A673 (cell line): ENCODE measurements at places on chromosomes 4 and X. TPM values are rescaled to one million over a fixed set of nuclear protein-coding genes. Genes with fewer than 3 reads are reported as not detected.
A peak's percentile ranks its signal among the peaks of the same experiment; 100 is the strongest.

DNA sequence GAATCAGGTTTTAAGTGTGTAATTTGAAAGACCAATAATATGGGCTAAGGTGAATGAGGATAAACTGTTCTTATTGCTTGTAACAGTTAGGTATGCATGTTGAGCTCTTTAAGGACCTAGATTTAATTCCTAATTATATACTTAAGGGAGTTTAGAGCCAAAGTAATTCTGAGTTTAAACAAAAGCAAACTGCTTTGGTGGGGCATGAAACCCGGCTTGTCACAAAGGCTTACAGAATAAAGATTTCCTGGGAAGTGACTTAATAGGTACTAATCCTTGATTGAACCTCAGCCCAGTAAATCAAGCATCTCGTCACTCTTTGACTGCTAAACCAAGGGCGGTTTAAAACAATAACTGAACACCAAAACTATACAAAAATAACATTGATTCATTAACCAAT is 1324.2 kb downstream of the RPA4 start:
- H3K36me3 ChIP-seq = no peaks in the 10 kb centered on the region
- H3K4me1 ChIP-seq = no peaks in the 10 kb centered on the region
- H3K27me3 ChIP-seq = no peaks in the 10 kb centered on the region
- H3K27ac ChIP-seq = no peak overlapping the region

- no peaks in the 10 kb centered on the region for H3K4me1 ChIP-seq
- DNase-seq = peak; percentile 14
- no peaks in the 10 kb centered on the region for H3K27me3 ChIP-seq
Measured at GRCh38 chrX:120514236-120514635, 45.1 kb upstream of the LAMP2 start.

DNA sequence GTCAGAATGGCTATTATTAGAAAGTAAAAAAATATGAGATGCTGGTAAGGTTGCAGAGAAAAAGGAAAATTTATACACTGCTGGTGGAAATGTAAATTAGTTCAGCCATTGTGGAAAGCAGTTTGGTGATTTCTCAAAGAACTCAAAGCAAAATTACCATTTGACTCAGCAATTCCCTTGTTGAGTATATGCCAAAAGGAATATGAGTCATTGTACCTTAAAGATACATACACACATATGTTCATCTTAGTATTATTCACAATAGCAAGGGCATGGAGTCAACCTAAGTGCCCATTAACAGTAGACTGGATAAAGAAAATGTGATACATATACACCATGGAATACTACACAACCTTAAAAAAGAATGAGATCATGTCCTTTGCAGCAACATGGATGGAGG is 148.2 kb downstream of the COMMD8 start:
- H3K27ac ChIP-seq = no peak overlapping the region
- no peaks in the 10 kb centered on the region for H3K36me3 ChIP-seq

DNA sequence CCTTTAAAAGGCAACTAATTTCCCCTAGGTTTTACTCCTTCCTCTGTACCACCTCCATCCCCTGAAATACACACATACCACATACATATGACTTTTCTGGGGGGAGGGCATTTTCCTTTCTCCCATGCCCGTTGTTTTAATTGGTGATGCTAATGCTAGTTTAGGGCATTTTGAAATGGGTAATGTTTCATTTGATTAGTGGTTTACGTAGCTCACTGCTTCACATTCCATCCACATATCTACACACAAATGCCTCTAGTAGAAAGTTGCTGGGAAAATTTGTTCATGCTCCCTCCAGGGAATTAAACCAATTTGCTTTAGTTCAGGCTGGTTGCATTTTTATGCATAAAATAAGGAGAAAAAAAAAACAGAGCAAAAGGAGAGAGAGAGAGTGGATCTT is 231.2 kb downstream of the FRAS1 start:
- no peaks in the 10 kb centered on the region for H3K36me3 ChIP-seq
- no peak for DNase-seq
- no peak overlapping the region for H3K4me3 ChIP-seq
- no peak overlapping the region for H3K27ac ChIP-seq

GRCh38 chrX:143663755-143664154 is 27.9 kb upstream of the SLITRK4 start:
- H3K4me3 ChIP-seq = no peak overlapping the region
- H3K27ac ChIP-seq = no peak overlapping the region
- DNase-seq = no peak
- H3K27me3 ChIP-seq = peaks cover 3% of the 10 kb centered on the region

DNA sequence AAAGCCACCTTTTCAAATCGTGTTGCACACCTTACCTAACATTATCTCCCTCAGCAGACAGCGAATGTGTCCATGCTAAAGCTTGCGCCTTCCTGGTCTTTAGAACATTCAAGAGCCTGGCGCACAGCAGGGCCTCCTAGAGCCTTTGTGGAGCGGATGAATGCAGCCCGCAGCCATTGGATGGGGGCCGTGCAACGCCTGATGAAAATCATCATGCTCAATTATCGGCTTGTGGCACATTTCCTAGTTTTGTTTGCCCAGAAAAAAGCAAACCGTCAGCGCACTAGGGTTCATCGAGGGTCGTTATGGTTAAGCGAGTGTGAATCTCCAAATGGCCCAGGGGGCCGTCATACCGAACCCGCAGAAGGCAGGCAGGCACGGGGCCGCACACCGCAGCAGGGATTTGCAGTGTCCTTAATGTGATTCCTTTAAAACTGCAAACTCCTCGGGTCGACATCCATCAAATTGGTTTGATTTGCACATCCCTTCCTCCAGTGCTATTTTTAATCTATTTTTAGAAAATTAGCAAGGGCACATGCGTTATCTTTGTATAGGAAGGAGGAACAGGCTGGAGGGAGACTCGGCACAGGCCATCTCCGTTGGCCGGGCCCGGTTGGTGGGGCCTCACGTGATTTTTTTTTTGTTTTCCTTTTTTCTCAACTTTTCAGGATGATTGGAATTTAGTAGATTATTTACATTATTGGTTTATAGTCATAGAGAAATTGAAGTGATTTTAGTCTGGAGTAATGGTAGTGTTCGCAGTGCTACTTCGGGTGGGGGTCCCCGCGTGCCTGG is 53.1 kb downstream of the ABLIM2 start:
- H3K36me3 ChIP-seq = no peaks in the 10 kb centered on the region
- peak; percentile 72 for DNase-seq
- H3K27me3 ChIP-seq = no peaks in the 10 kb centered on the region
- H3K4me3 ChIP-seq = no peak overlapping the region
- no peak overlapping the region for H3K27ac ChIP-seq

DNA sequence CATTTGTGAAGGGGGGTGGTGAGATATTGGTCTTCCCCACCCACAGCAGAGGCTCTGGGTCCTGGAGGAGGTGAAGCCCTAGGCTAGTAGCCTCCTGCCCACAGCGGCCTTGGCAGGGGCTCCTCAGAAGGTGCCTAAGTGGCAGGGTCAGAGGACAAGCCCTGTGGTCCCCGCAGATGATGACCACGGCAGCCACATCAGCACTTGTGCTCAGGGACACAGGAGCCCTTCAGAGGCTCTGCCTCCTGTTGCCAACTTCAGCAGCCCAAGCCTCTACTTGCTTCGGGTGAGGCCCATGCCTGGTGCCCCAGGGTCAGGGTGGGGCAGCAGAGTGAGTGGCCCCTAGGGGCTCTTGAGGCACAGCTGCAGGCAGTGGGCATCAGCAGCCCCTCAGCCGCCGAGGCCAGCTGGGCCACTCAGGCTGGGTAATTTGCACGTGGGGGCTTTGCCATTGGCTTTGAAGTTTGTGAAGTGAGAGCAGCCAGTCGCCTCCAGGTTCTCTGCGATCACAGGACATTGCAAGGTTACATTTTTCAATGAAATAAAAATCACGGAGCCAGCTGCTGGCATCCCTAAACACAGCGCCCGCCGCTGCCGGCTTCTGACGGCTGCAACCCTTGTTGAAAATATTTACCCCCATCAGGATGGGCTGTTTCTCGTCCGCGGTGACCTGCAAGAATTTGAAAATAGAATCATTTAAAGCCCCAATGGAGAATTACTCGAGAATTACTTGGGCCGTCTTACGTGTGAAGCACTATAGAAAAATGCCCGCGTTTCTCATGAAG is 108.5 kb downstream of the HMX1 start:
- peaks cover 35% of the 10 kb centered on the region for H3K27me3 ChIP-seq
- H3K27ac ChIP-seq = no peak overlapping the region
- no peaks in the 10 kb centered on the region for H3K36me3 ChIP-seq
- DNase-seq = no peak
- H3K4me1 ChIP-seq = no peaks in the 10 kb centered on the region
- no peak overlapping the region for H3K4me3 ChIP-seq

DNA sequence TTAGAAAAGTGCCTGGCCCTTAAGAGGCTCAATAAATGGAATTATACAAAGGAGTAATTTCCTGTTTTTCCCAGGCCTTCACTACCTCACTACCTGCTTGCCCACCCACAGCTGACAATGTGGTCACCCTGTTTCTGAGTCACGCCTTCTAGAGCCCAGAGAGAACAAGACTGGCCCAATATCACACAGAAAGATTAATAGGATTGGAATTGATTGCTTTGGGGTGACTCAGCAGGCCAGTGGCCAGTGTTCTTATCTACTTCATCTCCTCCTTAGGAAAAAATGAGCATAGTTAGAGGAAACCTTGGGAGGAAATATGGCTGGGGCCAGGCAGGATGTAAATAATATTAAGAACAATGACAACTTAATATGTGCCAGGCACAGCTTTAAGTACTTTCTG is 4.5 kb upstream of the FGF16 start:
- DNase-seq = no peak
- H3K4me1 ChIP-seq = no peaks in the 10 kb centered on the region
- no peak overlapping the region for H3K27ac ChIP-seq

DNA sequence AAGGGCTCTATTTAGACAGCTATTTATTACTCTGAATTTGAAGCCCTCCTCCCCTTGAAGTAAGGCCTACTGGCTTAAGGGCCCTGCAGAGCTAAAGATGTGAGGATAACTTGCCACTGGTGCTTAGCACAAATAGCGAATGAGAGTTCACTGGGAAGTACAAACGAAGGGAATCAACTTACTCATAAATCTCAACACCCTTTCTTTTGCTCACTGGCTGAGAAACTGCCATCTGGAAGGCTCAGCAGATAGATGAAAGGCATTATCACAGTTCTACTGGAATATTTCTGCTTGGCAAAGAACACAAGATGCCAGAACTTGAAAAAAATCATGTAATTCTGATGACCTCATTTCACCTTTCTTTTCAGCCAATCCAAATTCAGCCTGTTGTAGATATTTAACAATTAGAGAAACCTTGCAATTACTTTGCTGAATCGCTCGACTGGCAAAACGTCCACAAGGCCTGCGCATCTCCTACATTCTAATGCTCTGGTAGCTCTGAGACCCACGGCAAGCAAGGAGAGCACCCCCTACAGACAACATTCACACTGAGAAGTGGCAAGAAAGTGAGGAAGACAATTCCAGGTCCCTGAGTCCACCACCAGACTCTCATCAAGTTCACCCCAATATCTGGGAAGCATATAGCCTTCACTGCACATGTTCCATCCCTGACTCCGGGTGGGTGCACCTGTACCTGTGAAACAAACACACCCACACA is 27.5 kb downstream of the TSPAN5 start:
- no peak overlapping the region for H3K27ac ChIP-seq
- H3K4me1 ChIP-seq = peaks cover 9% of the 10 kb centered on the region
- H3K27me3 ChIP-seq = no peaks in the 10 kb centered on the region
- peak; percentile 17 for DNase-seq

AADAT gene
- 5.4 and 5.6 TPM in 2 replicates for total RNA-seq

- H3K4me1 ChIP-seq = no peaks in the 10 kb centered on the region
- H3K27ac ChIP-seq = no peak overlapping the region
- no peaks in the 10 kb centered on the region for H3K27me3 ChIP-seq
- H3K36me3 ChIP-seq = no peaks in the 10 kb centered on the region
- no peak for DNase-seq
Measured at GRCh38 chrX:133081990-133082389, 14.9 kb downstream of the USP26 start.

- no peaks in the 10 kb centered on the region for H3K36me3 ChIP-seq
- H3K27ac ChIP-seq = no peak overlapping the region
- no peaks in the 10 kb centered on the region for H3K27me3 ChIP-seq
- H3K4me3 ChIP-seq = no peak overlapping the region
- H3K4me1 ChIP-seq = no peaks in the 10 kb centered on the region
Measured at GRCh38 chrX:97402903-97403302, 519.2 kb downstream of the RPA4 start.

PHEX gene
- 0.37 and 0.43 TPM in 2 replicates for total RNA-seq

DNA sequence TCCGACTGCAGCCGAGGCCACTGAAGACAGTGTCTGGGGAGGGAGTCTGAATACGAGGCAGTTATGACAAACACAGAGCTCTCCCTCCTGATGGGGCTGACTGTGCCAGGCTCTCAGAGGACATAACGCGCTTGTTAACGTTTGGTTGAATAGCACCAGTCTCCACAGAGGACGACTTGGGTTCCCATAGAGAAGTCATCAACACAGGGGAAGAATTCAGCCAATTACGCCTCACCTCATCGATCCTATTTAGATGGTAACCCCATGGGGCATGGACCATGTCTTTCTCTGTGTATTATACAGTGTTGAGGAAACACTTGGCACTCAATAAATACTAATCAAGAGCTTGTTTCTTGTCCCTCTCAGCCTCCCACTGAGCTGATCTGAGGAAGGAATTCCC is 642.6 kb upstream of the LCORL start:
- no peaks in the 10 kb centered on the region for H3K36me3 ChIP-seq
- H3K4me1 ChIP-seq = no peaks in the 10 kb centered on the region
- H3K27me3 ChIP-seq = no peaks in the 10 kb centered on the region
- no peak overlapping the region for H3K4me3 ChIP-seq
- DNase-seq = no peak
- H3K27ac ChIP-seq = no peak overlapping the region

- no peak overlapping the region for H3K4me3 ChIP-seq
- DNase-seq = no peak
- no peaks in the 10 kb centered on the region for H3K4me1 ChIP-seq
- no peak overlapping the region for H3K27ac ChIP-seq
- H3K27me3 ChIP-seq = no peaks in the 10 kb centered on the region
- H3K36me3 ChIP-seq = no peaks in the 10 kb centered on the region
Measured at GRCh38 chr4:56250776-56251175, 136.5 kb downstream of the AASDH start.

- H3K36me3 ChIP-seq = no peaks in the 10 kb centered on the region
- no peaks in the 10 kb centered on the region for H3K27me3 ChIP-seq
- peak; percentile 49 for DNase-seq
- H3K4me1 ChIP-seq = no peaks in the 10 kb centered on the region
- no peak overlapping the region for H3K27ac ChIP-seq
Measured at GRCh38 chr4:244471-244870, 60.8 kb downstream of the ZNF732 start.
